Left renal cortex interstitium (tissue), 4 donors: ENCODE measurements at places on chromosomes 7 and 10. TPM values are rescaled to one million over a fixed set of nuclear protein-coding genes. Genes with fewer than 3 reads are reported as not detected.

DNA sequence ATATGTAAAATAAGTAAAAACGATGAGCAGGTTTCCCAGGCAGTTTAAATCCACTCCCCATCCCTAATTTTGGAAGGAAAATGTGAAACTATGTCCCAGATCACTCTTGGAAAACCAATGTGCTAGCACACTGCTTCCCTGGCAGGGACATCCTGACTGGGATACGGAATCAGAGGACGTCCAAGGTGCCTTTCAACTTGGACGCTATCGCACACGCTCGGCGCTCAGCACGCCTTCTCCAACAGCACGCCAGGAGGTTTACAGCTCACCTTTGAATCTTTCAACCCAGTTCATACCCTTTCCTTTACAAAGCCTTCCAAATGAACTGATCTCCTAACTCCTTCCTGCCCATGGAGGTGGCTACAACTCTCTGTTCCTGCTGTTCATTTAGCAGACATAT, 47.1 kb downstream of the BEND7 start:
- no peak for DNase-seq

GRCh38 chr10:132834311-132834761, 48.4 kb upstream of the NKX6-2 start:
- no peak for DNase-seq

GRCh38 chr7:44395067-44395466, 69.7 kb upstream of the CAMK2B start:
- no peak for DNase-seq

- DNase-seq = no peak
These were observed 239.8 kb downstream of the SUGCT start for GRCh38 chr7:40374575-40374974.

- DNase-seq = no peak
These were observed 213.1 kb downstream of the PHTF2 start for GRCh38 chr7:78011642-78012041.

GRCh38 chr7:35522697-35523096, 172.2 kb downstream of the HERPUD2 start:
- no peak for DNase-seq

- no peak for DNase-seq
These were observed 35.3 kb upstream of the ZNF92 start for GRCh38 chr7:65338346-65338745.

DNA sequence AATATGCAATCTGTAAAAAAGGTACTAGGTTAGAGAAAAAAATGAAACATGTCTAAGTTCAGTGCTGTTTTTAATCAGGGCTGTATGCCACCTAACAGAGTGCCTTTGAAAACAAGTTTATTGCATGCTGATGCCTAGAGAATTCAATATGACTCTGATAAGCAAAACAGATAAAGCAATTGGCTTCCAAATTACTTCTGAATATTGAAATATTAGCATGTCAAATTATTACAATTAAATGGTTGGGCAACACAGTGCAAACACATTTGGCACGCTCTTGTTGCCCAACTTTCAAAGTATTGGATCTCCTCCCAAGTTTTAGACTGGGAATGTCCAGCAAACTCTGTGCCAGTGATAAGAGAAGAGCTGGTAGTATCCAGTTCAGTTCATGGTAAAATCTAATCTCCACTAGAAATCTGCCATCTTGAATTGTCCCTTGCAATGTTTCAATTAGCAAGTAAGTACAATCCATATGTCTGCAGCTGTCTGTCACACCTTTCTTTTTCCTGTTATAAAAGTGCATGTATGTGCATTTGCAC, 65.2 kb upstream of the FAM133B start:
- DNase-seq = no peak

DNA sequence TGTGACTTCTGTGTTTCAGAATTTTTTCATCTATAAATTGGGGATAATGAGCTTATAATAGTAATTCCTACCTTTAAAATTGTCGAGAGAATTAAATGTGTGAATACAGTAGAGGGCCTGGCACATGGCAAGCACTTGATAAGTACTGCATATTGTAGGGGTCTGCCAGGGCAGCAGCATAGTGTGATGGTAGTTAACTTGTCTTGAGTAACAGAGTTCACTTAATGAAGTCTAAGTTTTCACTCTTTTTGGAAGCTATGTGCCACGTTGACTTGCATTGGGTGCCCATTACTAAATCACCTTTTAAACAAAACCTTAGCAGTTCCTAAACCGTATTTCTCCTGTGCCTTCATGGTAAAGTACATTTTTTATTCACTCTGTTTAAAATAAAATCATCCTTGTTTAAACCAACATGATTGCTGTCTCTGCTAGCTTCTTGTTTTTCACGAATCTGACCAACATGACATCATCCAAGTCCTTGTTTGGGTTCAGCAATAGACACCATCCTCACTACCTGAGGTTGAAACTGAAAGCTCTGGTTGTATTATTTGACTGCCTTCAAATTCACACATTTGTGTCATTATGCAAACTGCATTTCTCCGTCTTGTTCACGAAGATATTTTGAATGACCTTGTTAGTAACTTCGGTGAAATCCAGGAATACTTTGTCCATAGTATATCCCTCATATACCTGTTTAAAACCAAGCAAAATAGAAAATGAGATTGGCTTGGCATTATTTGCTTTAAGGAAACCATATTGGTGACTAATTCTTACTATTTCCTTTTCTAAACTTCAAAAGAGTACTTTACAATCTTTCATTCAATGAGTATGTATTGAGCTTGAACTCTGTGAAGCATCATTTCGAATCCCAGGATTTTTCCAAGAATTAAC, 340.2 kb downstream of the SUGCT start:
- DNase-seq = no peak

GRCh38 chr7:40134428-40135316, at the start of the genes MPLKIP and SUGCT:
Gene MPLKIP (minus strand): TSS chr7:40134622. CDS start chr7:40134567, 55 bp downstream.
Gene SUGCT (plus strand): TSS chr7:40135005.
- DNase-seq = peak; percentile 98

GRCh38 chr10:77877441-77878344, 48.9 kb downstream of the DLG5 start:
- peak; percentile 70 for DNase-seq

- DNase-seq = no peak
These were observed 29.5 kb upstream of the EBF3 start for GRCh38 chr10:129993621-129994020.

- no peak for DNase-seq
These were observed 9.6 kb upstream of the PDCD4 start for GRCh38 chr10:110861930-110862649.

GRCh38 chr7:34900891-34901513, 136.3 kb downstream of the DPY19L1 start:
- no peak for DNase-seq

GRCh38 chr7:155974186-155974897, 162.1 kb upstream of the SHH start:
- no peak for DNase-seq

- DNase-seq = no peak
These were observed 118.7 kb upstream of the NEBL start for GRCh38 chr10:21015851-21016250.

- DNase-seq = no peak
These were observed 77.5 kb upstream of the CUX1 start for GRCh38 chr7:101739775-101740398.

- DNase-seq = no peak
These were observed 78.5 kb downstream of the HGF start for GRCh38 chr7:81691199-81691821.

DNA sequence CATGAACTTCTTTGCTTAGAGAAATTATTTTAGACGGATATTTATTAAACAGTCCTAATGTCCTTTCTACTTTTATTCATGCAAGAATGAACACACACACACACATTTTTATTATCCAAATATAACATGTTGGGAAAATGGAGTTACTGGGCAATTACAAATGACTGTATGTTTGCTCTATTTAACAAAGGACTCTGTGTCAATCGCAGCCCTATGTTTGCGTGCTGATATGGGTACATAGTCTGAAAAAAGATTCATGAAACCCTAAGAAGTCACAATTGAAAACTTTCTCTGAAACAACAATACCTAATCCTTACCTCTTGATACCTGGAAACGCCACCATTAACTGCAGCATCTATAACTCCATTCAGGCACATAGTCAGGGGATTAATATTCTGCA, 184.7 kb upstream of the IMMP2L start:
- DNase-seq = no peak

DNA sequence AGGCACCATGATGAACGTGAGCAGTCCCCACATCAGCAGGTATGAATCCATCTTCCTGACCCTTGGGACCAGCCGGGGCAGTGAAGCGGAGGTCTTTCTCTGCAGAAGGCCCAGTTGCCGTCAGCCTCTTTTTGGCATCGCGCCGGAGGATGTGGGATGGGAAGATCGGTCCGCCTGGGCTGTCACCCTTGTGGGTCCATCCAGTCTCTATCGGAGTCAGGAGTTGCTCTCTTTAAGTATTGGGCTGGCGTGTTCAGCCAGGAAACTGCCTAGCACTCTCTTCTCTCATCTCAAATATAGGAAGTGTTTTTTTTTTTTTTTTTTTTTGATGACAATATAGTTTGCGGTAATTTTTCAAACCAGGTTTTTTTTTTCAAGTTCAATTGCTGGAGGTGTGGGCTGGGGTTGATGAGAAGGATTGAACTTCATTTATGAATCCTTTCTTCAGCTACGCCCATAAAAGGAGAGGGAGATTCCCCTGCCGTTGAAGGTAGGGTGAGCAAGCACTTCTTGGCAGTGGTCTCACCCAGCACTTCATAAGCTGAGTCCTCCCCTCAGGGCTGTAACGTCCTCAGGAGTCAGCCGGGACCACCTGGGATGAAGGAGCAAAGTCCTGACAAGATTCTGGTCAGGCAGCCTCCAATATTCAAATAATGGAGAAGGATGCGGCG, at the start of gene IL2RA:
Gene IL2RA, minus strand, starts transcription at position 267 of the 671 bp plus-strand sequence. Its CDS starts 216 bp downstream, at position 51.
- DNase-seq = no peak

DNA sequence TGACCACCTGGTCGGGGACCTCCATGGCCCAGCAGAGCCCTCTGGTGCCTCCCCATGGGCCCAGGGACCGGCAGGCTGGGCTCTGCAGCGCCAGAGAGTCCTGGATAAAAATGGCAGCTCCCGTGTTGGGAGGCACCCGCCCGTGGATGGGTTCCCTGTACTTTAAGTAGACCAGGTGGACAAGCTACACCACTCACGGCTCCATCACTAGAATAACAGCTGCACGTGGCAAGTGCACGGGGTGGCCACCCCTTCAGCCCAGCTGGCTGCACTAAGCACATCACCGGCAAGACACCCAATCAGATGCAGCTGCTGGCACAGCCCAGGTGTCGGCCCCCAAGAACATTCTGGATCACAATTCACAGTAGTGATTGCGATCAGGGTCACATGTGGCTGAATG, 69.8 kb downstream of the DIP2C start:
- no peak for DNase-seq

DNA sequence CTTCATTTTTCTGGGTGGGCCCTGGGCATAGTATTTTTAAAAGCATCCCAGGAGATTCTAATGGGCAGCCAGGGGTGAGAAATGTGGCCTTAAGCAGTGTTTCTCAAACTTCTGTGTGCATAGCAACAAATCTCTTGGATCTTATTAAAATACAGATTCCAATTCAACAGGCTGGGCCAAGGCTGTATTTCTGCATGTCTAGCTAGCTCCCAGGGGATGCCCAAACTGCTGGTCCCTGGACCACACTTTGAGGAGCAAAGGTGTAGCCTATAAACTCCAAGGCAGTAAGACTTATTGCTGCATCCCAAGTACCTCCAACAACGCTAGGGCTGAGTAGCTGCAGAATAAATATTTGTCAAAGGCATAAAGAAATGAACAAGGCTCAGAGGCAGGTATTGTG, 292.9 kb upstream of the ZMIZ1 start:
- DNase-seq = no peak

GRCh38 chr7:129370812-129371211, 63.4 kb upstream of the STRIP2 start:
- no peak for DNase-seq

DNA sequence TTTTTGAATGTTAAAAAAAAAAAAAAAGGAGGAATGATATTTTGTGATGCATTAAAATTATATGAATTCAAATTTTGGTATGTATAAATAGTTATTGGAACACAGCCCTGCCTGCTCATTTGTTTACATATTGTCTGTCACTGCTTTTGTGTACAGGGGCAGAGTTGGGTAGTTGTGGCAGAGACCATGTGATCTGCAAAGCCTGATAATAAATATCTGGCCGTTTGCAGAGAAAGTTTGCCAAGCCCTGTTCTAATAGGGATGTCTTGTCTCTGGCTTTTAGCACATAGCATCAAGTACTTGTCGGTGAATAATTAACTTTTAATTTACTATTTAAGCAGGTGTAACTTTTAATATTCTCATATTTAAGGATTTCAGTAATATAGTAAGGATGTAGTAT, 19.8 kb downstream of the TSPAN13 start:
- DNase-seq = no peak

DNA sequence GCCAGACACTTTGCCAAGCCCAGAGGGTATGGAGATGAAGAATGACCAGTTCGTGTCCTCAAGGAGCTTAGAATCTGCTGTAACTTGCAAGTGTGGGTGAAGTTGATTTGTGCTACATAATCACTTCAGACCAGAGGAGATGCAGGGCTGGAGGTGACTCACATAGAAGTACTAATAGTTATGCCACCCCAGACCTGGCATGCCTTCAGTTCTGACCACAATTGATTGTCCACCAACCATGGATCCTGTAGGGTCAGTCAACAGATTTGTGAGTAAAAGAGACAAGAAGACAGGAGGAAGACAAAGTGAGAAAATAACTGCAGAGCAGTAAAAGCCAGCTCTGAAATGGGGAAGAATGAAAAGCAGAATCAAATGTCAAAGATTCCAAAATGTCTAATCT, 51.2 kb upstream of the BMPER start:
- no peak for DNase-seq

DNA sequence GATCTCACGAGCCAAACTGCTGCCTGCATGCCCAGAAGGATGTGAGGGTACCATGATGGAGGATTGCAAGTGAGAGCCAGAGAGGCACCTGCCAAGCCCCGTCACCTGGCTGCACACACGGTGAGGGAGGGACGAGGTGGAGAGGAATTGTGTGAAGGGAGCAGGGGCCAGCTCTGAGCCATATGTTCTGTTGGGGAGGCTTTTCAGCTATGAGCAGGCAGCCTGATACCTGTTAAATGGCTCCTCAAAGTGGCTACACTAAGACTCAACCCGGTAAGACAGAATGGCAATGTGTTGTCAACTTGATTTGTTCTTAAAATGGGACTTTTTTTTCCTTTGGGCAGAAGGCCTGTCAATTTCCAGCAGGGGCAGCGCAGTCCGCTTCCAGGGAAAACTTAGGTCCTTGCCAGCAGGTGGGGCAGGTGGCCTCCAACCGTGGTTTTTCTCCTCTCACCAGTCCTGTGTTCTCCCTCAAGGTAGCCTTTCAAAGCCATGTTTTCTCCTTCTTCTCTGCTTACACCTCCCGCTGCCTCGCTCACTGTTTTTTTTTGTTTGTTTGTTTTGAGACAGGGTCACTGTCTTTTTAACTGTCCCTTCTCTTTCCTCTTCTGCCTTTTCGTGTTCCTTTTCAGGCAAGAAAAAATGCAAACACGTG, 57.7 kb upstream of the ZNRF2 start:
- no peak for DNase-seq

Gene CLDN4
- polyA plus RNA-seq = 104 TPM

Gene PIK3AP1
- polyA plus RNA-seq = 5.5 TPM

Gene PTPRN2
- 7.3 TPM for polyA plus RNA-seq

Gene EXOC6
- 22.0 TPM for polyA plus RNA-seq

Gene KLLN
- polyA plus RNA-seq = 1.5 TPM

Gene AKR1D1
- polyA plus RNA-seq = 0.32 TPM

Gene NUDT13
- polyA plus RNA-seq = 4.1 TPM

Gene TRIM73
- 6.1 TPM for polyA plus RNA-seq

Gene MAGI2
- 34.6 TPM for polyA plus RNA-seq

Gene PTF1A
- polyA plus RNA-seq = not detected

Gene METTL27
- polyA plus RNA-seq = 8.1 TPM

Gene UTF1
- not detected for polyA plus RNA-seq

Gene INSYN2A
- polyA plus RNA-seq = 3.4 TPM
